Muscle of leg (tissue), 16 donors: ENCODE measurements at places on chromosomes 11 and 22. TPM values are rescaled to one million over a fixed set of nuclear protein-coding genes. Genes with fewer than 3 reads are reported as not detected.
A peak's percentile ranks its signal among the peaks of the same experiment; 100 is the strongest.

The CNGA4 gene
- not detected for total RNA-seq

The OR5P2 gene
- total RNA-seq = not detected

The OR8A1 gene
- total RNA-seq = 0.22 TPM

The MMP10 gene
- total RNA-seq = not detected

The MMP8 gene
- total RNA-seq = 0.13 TPM

The GRK3 gene
- total RNA-seq = 9.0 TPM

The MPPED1 gene
- total RNA-seq = 0.89 TPM

The MUC5AC gene
- total RNA-seq = not detected

The APOBEC3G gene
- total RNA-seq = 3.4 TPM

The YIF1A gene
- total RNA-seq = 58.9 TPM

The KRTAP5-2 gene
- not detected for total RNA-seq

The DGAT2 gene
- total RNA-seq = 0.31 TPM

DNA sequence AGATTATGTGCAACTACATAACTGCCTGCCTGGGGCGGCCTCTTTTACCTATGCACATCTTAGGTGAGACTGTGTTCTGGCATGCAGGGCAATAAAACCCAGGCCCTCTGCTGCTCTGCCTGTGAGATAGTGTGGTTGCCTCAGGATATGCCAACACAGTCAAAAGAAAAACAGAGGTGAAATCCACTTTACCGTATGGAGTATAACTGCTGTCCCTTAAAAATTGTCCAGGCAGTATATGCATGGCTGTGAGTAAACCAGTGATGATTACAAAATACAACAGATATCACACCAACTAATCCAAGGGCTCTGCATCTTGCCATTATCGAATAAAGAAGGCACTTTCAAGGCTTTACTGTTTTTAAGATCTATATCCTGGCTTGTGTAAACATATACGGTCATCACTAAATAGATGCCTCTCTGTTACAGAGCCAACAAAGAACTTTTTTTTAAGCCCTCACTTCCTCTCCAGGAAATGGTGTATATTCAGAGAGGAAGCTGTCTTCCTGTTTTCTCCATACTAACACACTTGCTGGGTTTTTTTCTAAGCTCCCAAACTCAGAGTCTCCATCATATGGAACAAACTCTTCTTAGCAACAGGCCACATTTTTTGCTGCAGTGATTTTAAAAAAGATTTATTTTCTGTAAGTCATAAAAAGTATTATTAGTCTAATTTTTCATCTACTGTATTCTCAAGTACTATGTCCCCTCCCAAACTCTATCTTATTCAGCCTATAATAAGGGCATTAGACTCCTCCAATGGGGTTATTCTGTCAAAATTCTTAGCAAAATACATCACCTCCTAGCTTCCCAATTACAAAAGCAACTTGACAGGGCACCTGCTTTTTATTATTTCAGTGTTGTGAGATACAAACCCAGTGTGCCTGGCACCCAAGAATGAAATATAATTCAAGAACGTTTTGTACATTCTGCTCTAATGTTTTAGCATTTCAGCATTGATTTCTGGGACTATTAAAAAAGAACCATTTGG lies 135.2 kb downstream of the MAML2 start:
- H3K27me3 ChIP-seq = no peaks in the 10 kb centered on the region
- no peaks in the 10 kb centered on the region for H3K4me1 ChIP-seq
- H3K27ac ChIP-seq = peak overlapping the region; percentile 87
- peak; percentile 75 for DNase-seq

DNA sequence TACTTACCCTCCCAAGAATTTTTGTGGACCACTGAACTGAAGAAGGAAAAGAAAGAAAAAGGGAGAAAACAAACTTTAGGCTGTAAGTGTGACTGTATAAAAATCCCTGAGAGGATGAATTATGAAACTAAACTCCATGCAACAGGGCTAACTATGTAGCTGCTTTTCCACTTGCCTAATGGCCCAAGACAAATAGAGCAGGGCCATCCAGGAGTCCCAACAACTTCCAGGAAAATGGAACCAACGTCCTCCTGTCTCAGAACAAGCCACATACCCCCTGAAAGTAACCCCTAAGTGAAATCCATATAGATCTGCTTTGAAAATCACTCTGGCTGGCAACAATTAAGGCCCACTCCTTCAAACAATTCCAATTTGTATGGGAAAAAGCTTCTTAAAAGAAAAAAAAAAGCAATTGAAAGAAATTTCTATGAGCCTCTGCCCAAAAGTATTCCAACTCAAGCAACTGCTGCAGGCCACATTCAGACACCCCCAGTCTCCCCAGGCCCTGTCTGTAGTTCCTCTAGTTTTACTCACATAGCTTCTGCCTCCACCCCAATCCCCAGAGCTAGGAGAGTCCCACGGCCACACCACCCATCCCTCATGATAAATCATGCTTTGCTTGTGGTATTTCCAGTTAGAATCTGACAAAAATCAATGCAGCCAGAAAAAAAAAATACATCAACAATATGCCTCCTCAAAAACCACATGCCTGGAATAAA lies 12.7 kb downstream of the RBFOX2 start:
- H3K4me3 ChIP-seq = no peak overlapping the region
- H3K36me3 ChIP-seq = no peaks in the 10 kb centered on the region
- H3K4me1 ChIP-seq = peaks cover 24% of the 10 kb centered on the region
- no peak for DNase-seq

- no peak for DNase-seq
- H3K27ac ChIP-seq = no peak overlapping the region
- no peaks in the 10 kb centered on the region for H3K4me1 ChIP-seq
These were observed 8.1 kb downstream of the OR10W1 start for GRCh38 chr11:58259983-58260382.

GRCh38 chr11:122405547-122406341 lies 249.8 kb upstream of the UBASH3B start:
- H3K4me3 ChIP-seq = no peak overlapping the region
- no peaks in the 10 kb centered on the region for H3K4me1 ChIP-seq
- no peak for DNase-seq
- H3K27me3 ChIP-seq = no peaks in the 10 kb centered on the region
- no peaks in the 10 kb centered on the region for H3K36me3 ChIP-seq

- no peaks in the 10 kb centered on the region for H3K4me1 ChIP-seq
- no peak overlapping the region for H3K4me3 ChIP-seq
- H3K27me3 ChIP-seq = no peaks in the 10 kb centered on the region
- peaks cover 13% of the 10 kb centered on the region for H3K36me3 ChIP-seq
- no peak overlapping the region for H3K27ac ChIP-seq
- DNase-seq = peak; percentile 25
These were observed 60.3 kb downstream of the ATXN10 start for GRCh38 chr22:45731798-45732495.

- no peak overlapping the region for H3K27ac ChIP-seq
- no peaks in the 10 kb centered on the region for H3K27me3 ChIP-seq
- peak overlapping the region; percentile 69 for H3K4me3 ChIP-seq
These were observed 10.7 kb downstream of the SDF2L1 start for GRCh38 chr22:21652547-21653545.

DNA sequence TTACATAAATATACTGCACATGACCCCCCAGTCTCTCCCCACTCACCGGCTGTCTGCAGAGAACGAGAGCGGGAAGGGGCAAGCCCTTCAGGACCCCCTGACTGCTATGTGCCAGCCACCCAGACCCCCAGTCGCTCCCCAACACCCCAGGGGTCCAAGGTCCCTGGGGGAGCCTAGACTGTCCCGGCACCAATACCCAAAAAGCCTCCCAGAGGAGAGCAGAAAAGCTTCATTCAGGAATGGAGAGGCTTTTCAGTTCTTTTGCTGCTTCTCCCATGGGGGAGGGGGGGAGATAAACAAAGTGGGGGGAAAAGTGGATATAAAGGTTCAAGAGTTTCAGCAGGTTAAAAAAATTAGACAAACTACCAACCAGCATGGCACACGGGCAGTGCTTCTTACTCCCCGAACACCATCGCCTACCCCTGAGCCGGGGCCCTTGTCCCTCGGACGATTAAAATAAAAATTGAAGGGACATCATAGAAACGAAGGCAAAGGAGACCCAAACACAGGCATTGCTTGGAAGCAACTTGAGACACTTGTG lies 1.3 kb downstream of the CSNK1E start:
- H3K27me3 ChIP-seq = no peaks in the 10 kb centered on the region
- peaks cover 28% of the 10 kb centered on the region for H3K36me3 ChIP-seq
- H3K4me1 ChIP-seq = peaks cover 63% of the 10 kb centered on the region
- peak overlapping the region; percentile 73 for H3K4me3 ChIP-seq
- peak overlapping the region; percentile 97 for H3K27ac ChIP-seq
- peak; percentile 55 for DNase-seq

DNA sequence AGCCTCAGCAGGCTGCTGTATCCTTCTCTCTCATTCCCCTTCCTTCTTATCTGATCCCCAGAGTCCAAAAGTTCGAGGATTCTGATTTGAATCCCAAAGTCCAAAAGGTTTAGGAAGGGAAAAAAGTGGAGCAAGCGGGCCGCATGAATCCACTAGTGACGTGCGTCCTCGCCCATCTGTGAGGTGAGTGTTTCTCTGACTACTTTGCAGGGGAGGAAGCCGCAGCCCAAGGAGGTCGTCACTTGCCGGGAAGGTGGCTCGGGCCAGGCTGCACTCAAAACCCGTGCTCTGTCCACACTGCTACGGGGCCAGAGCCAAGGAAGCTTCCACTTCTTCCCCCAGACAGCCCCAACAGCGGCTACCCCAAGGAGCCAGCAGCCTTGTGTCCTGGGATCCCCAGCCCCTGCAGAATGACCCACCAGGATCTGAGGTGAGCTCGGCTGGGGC lies 16.3 kb downstream of the SLC25A18 start:
- no peak for DNase-seq
- no peaks in the 10 kb centered on the region for H3K36me3 ChIP-seq

- peak; percentile 6 for DNase-seq
- H3K4me3 ChIP-seq = no peak overlapping the region
- H3K27ac ChIP-seq = no peak overlapping the region
- H3K27me3 ChIP-seq = no peaks in the 10 kb centered on the region
These were observed 243.6 kb upstream of the LUZP2 start for GRCh38 chr11:24253237-24253760.

DNA sequence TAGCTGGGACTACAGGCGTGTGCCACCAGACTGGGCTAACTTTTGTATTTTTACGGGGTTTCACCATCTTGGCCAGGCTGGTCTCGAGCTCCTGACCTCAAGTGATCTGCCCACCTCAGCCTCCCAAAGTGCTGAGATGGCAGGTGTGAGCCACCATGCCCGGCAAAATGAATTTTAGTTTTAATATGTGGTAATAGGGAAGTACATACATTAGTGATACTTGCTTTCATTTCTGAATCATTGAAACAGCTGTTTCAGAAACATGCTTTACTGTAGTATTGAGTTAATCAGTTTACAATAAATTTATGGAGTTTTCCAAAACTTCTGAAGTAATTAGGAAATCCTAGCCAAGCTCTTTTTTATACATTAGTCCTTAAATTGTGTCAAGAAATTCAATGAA lies 15.6 kb downstream of the PCF11 start:
- H3K36me3 ChIP-seq = peaks cover 45% of the 10 kb centered on the region
- H3K27ac ChIP-seq = no peak overlapping the region
- no peak overlapping the region for H3K4me3 ChIP-seq
- DNase-seq = no peak
- H3K27me3 ChIP-seq = no peaks in the 10 kb centered on the region

GRCh38 chr22:46681010-46681409 lies 57.0 kb downstream of the CERK start:
- H3K36me3 ChIP-seq = peaks cover 47% of the 10 kb centered on the region
- H3K27me3 ChIP-seq = no peaks in the 10 kb centered on the region
- no peak overlapping the region for H3K4me3 ChIP-seq

- no peak overlapping the region for H3K4me3 ChIP-seq
- peaks cover 8% of the 10 kb centered on the region for H3K36me3 ChIP-seq
- no peaks in the 10 kb centered on the region for H3K4me1 ChIP-seq
These were observed 77.8 kb downstream of the SFI1 start for GRCh38 chr22:31574055-31574670.

DNA sequence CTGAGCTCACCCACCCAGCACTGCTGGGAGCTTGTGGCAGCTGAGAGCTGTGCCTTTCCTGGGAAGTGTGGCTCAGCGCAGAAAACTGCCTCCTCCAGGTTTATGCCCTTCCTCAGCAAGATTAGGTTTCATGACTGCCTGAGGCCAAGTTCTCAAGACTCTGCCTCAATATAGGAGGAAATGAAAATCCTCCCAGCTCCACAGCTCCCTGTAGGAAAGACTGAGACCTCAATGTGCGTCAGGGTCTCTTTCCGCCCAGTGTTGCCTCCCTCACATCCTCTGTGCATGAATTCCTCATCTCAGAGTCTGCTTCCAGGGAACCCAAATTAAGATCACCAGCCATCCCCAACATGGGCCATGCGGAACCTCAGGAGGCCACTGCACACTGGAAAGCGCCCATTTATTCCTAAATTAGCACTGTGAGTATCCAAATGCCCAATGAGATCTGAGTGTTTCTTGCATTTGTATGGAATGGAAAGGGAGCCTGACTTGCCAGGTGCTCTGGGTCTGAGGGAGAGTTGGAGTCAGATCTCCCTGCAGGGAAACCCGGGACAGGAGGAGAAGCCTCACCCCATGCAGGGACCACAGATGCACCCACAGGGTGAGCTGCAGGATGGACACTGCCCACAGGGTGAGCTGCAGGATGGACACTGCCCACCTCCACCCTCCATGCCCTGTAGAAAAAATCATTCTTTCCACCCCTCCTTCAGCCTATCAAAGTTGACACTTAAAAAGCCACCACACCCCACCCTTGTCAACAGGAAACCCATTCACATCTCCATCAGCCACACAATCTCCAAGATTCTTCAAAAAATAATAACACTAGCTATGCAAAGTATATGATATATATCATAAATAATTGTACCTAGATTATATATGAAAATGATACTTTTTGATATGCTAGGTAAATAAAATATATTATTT lies 97.4 kb upstream of the IGLL5 start:
- no peaks in the 10 kb centered on the region for H3K36me3 ChIP-seq
- no peak overlapping the region for H3K27ac ChIP-seq
- no peak for DNase-seq
- H3K4me3 ChIP-seq = no peak overlapping the region

DNA sequence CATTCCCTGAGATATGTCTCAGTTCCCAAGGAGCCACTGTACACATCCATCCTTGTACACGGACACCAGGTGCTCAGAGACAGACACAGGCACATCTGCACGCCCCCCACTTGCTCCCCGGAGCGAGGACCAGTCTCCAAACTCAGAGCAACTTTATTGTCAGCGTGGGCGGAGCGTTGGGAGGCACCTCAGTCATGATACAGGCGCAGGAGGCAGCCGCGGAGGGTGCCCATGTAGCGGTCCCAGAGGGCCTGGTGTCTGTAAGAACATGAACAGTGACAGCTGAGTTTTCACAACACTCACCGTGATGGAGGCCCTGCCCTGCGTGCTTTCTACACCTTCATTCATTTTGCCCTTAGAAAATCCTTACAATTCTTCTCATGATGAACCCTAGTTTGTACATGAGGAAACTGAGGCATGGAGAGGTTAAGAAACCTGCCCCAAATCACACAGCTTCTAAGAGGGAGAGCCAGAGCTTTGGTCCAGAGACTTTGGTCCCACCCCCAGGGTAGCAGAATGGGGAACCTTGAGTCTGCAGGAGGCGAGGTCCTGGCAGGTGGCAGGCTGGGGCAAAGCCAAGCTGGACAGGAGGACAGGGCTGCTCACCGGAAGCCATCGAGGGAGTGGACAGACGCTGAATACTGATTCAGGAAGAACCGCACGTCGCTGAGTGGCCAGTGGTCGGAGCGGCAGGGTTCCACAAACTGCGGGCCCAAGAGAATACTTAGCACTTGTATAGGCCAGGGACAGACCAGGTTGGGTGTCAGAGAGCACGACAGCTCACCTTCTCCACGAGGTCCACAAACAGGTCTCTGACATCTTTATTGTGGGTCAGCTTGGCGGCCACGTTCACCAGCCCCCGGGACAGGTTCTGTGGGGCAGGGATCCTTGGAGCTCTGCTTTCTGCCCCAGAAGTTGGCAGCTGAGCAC lies 4.2 kb downstream of the FIBP start:
- no peak overlapping the region for H3K27ac ChIP-seq
- H3K27me3 ChIP-seq = no peaks in the 10 kb centered on the region
- no peak overlapping the region for H3K4me3 ChIP-seq
- no peak for DNase-seq
- peaks cover 48% of the 10 kb centered on the region for H3K36me3 ChIP-seq
- H3K4me1 ChIP-seq = peaks cover 19% of the 10 kb centered on the region
